ENCODE measurements at places on chromosomes 12 and 14.

DNA sequence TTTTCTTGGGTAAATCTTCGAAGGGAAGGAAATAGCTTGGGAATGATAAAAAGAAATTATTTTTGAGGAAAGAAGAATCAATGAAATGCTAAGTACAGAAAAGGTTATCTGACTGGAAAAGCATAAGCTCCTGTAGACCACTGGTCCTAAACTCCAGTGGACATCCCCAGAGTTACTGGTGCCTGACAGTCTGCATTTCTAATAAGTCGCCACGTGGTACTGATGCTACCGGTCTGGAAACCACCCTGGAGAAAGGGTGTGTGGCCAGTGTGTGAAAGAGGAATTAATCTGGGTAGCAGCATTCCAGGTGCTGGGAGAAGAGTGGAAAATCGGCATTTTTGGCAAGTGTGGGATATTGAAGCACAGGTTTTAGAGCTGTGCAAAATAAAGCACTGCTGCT, 73.3 kb downstream of the FBXW8 start:
- DNase-seq: no peak

- DNase-seq: no peak
These were observed 109.5 kb downstream of the AEBP2 start for GRCh38 chr12:19548834-19549233.

- DNase-seq: no peak
These were observed 4.2 kb downstream of the TAMALIN start for GRCh38 chr12:52010692-52011601.

DNA sequence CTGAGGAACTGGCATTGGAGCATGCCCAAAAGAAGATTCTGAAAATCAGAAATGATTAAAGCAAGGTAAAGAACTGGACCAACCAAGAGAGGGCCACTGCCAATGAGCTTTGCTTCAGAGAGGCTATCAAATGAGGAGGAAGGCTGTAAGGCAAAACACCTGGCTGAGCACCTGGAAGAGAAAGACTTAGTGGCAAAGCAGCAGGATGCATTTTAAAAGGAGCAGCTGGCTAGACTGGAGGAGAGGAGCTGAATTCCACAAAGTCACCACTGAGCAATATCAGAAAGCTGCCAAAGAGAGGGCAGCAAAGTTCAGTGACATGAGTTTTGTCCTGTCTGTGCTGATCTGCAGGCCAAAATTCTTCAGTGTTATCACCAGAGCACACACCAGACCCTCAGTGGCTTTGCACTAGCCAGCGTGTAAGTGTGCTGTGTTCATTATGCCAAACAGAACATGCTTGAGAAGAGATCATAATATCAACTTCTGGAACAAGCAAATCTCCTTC, 338.7 kb downstream of the TRHDE start:
- no peak for DNase-seq

DNA sequence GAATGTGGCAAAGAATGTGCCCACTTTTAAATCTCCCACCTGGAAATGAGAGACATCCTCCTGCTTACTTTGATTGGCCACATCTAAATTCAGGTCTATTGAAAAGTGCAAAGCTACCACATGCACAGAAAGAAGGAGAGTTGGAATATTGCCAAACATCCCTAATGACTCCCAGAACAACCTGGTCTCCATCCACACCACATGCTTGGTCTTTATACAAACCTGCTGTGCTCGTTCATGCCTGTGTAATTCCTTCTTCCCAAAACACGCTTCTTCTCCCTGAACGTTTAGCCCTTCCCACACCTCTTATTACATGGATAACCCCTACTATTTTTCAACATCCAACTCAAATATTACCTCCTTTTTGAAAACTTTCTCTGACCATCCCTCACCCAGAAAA, 66.2 kb upstream of the BCL2L14 start:
- no peak for DNase-seq

DNA sequence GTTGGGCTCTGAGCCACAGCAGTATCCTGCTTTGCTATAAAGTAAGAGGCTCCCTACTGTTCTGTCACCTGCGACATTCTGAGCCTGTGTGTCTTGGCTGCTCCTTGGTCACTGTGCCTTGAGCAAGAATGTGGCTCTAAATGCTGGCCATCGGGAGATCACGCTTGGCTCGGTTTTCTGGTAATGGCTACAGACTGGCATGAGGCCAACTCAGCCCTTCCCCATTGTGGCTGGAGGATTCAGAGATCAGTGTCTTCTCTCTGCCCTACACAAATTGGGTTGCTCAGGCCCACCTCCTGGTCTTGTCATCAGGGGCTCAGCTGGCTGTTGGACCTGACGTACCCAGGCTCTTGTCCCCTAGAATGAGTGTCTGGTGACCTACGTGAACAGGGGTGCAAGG, 94.5 kb downstream of the PLXNC1 start:
- DNase-seq: no peak

- no peak for DNase-seq
These were observed 3.3 kb downstream of the LRIG3 start for GRCh38 chr12:58916921-58917511.

DNA sequence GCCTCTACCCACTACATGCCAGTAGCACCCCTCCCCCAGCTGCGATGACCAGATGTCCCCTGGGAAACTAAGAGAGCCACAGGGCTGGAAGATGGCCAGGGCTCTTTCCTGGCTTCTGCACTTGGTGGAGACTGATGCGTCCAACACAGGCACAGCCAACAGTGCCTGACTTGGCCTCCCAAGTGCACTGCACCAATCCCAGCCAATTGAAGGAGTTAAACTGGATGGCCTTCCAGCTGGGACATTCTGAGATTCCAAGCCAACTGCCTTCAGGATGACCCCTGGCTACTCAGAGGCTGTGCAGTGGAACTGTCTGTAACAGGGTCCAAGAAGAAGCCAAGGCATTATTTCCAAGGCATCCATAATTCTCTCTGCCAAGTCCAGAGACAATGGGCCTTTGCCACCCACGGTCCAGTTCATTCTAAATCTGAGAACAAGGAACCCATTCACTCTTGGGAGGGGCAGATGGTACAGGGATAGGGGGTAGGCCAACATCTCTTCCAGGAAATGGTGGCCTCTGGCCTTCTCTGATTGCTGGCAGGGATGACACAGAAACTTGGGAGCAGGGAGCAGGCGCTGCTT, 35.2 kb downstream of the PRIMA1 start:
- DNase-seq: no peak
